ENCODE measurements at places on chromosomes 16 and 17.

DNA sequence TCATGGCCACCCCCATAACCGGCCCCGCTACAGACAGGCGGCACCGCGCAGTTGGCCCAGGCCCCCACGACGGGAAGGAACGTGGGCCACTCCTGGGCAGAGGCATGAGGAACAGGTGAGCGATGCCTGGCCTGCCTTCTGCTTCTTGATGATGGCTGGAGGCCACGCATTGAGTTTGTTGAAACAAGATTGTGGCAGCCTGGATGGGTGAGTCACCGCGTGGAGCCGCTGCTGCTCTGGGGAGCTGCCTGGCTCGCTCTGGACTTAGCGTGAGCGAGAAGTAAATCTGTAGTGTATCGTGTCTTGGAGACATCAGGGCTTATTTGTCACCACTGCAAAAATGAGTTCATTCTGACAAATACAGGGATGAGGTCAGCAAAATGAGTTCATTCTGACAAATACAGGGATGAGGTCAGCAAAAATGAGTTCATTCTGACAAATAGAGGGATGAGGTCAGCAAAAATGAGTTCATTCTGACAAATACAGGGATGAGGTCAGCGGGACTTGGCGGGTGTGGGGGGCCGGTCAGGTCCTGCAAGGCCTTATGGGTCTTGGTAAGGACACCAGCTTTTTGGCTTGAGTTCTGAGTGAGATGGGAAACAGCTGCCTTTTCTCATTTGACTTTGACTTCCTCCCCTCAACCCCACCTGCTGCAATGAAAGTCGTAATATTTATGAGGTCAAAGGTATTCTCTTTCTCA, 93.0 kb downstream of the SEC14L1 start:
- no peak for DNase-seq

DNA sequence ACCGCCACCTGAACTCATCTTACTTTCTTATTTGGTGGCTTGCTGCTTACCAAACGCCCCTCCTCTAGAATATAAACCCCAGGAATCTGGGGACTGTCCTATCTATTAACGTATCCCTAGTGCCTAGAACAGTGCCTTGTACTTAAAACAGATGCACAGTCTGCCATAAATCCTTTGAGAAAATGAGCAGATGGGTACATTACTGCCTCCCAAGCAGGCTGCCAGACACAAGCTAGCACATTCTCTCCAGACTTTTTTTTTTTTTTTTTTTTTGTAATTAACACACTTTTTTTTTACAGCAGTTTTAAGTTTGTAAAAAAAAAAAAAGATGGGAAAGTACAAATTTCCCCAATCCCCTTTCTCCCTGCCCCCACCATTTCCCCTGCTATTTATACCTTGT, 57.3 kb upstream of the RPL38 start:
- no peak for DNase-seq

DNA sequence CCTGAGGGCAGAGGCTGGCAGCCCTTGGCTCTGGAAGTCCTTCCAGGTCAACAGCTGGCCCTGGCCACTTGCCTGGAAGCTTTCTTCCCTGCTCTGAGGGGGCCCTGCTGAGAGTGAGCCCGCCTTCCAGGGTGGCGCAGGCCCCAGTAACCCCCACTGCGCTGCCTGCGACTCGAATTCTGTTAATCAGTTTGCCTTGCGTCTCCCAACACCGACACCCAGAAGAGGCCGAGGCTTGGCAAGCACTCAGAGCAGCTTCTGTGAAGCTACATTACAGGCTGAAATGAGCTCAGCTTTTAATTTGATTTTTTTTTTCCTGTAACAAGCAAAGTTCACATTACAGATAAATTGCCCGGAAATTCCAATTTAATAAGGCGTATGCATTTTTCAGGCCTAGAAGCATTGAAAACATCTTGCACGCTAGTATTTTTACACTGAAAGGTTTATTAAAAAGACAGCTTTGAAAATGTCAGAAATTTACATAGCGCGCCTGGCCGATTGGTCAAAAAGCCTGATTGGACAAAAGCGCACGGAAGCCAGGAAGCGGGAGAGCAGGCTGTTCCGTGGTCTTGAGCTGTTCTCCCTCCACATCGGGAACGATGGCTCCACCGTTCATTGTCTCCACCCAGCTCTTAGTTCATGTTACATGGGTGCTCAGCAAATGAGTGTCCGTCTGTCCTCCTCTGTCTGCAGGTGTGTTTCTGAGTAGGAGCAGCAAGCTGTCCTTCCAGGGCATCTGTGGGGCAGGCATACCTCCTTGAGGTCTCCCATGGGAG, 65.5 kb upstream of the HSBP1 start:
- no peak for DNase-seq

GRCh38 chr16:24087891-24088410, 168.2 kb upstream of the CACNG3 start:
- no peak for DNase-seq

DNA sequence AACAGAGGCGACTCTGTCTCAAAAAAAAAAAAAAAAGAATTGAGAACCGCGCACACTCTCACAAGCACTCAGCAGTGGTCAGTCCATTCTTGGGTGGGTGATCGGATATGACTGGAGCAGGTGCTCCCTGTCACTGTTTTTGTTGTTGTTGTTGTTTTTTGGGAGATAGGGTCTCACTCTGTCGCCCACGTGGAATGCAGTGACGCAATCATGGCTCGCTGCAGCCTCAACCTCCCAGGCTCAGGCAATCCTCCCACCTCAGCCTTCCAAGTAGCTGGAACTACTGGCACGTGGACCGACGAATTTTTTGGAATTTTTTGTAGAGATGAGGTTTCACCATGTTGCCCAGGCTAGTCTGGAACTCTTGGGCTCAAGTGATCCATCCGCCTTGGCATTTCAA, 30.0 kb downstream of the RAB11FIP3 start:
- DNase-seq, result no peak

GRCh38 chr17:12928736-12929135, 89.1 kb downstream of the ELAC2 start:
- no peak for DNase-seq

GRCh38 chr16:86018487-86018886, 119.5 kb downstream of the IRF8 start:
- no peak for DNase-seq

GRCh38 chr16:84897911-84898377, 78.2 kb downstream of the CRISPLD2 start:
- DNase-seq, result no peak

- no peak for DNase-seq
These were observed 1390.7 kb downstream of the CDH8 start for GRCh38 chr16:60645541-60645940.

DNA sequence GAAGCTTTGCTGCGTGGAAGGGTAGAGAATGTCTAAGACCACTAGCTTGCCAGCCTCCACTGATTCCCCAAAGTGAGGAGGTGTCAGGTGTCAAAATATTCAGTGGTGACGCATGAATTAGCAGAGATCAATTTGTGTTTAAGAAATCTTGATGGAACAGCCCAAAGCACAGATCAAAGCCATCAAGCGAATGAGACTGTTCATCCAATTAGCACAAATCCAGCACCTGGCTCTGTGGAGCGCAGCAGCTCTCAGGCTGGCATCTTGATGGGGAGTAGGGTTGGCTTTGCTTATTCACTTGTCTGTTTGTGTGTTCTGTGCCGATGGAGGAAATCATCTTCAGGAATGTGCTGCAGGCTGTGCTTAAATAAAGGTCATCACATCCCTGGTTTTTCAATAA, 456.8 kb upstream of the CCL2 start:
- DNase-seq, result no peak

GRCh38 chr17:39543664-39544063, 64.1 kb downstream of the NEUROD2 start:
- no peak for DNase-seq

GRCh38 chr17:81552244-81553017, at the start of gene FAAP100:
TSS of gene FAAP100 (minus strand) at chr17:81552353. CDS start at chr17:81552330, 23 bp downstream.
- peak; percentile 70 for DNase-seq

DNA sequence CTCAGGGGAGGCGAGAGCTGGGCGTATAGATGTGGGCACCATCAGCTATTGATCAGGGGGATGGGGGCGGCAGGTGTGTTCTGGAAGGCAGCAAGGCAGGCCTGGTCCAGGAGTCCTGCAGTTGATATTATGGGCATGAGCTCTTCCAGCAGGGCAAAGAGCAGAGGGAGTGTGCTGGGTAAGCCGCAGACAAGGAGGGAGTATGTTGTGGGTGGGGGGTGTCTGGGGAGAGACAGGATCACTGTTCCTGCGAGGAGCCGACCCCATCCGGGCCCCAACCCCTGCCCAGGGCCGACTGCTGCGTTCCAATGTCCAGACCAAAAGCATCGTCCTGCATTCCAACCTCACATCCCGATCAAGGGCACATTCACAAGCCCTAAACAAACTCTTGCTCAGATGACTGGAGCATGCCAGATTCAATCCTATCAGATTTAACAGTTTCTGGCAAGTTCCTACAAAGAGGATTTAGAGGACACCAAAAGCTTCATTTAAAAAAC, 9.2 kb downstream of the MXRA7 start:
- DNase-seq, result no peak

GRCh38 chr16:29926711-29927052, 656 bp upstream of the KCTD13 start:
- no peak for DNase-seq

DNA sequence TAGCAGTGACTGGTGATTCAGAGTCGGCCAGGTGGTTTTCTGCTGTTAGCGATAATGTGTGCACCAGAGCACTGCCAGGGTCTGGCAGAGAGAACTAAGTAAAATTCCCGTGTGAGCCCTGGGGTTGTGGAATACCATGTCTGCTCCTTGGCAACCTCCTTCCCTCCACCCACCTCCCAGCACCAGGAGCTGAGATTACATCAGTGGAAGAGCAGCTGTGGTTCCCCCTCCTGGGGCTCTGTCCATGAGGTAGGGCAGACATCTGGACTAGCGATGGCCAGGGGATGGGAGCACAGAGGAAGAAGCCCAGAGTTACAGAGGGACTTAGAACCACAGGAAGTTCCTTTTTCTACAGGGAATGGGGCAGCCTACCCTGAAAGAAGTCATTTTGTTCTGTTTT, 15.8 kb downstream of the CLEC10A start:
- no peak for DNase-seq

- DNase-seq, result no peak
These were observed 181.2 kb upstream of the AXIN2 start for GRCh38 chr17:65742403-65743307.

GRCh38 chr17:43155666-43156065, 15.3 kb upstream of the NBR1 start:
- no peak for DNase-seq

- DNase-seq, result no peak
These were observed 30.7 kb downstream of the GPRC5B start for GRCh38 chr16:19853742-19854542.

- DNase-seq, result no peak
These were observed 13.5 kb downstream of the RGS11 start for GRCh38 chr16:262121-262745.

- peak; percentile 33 for DNase-seq
These were observed 8.1 kb upstream of the FLYWCH2 start for GRCh38 chr16:2874912-2875362.

DNA sequence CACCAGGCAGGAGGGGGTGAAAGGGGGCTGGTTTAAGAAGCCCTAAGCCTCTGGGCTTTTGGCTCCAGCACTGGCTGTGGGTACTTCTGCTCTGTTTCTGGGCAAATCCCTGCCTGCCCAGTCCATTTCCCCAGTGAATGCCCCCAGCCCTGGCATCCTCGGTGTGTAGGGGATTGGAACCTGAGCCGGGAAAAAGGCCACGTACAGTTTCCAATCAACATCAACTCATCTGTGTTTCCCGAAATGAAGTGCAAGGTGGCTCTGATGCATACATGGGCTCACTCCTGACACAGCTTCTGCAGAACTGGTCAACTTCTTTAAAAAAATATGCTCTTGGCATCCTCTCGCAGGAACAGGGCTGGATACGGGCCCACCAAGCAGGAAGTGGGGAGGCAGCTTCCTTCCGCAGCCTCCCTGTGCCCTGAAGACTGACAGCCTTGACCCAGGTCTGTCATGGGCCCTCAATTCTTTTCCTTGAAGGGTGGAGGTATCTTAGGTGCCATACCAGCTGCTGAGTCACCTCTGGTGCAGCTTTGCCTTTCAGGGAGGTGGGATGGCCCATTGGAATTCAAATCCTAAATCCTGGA, 73.3 kb downstream of the N4BP1 start:
- no peak for DNase-seq

DNA sequence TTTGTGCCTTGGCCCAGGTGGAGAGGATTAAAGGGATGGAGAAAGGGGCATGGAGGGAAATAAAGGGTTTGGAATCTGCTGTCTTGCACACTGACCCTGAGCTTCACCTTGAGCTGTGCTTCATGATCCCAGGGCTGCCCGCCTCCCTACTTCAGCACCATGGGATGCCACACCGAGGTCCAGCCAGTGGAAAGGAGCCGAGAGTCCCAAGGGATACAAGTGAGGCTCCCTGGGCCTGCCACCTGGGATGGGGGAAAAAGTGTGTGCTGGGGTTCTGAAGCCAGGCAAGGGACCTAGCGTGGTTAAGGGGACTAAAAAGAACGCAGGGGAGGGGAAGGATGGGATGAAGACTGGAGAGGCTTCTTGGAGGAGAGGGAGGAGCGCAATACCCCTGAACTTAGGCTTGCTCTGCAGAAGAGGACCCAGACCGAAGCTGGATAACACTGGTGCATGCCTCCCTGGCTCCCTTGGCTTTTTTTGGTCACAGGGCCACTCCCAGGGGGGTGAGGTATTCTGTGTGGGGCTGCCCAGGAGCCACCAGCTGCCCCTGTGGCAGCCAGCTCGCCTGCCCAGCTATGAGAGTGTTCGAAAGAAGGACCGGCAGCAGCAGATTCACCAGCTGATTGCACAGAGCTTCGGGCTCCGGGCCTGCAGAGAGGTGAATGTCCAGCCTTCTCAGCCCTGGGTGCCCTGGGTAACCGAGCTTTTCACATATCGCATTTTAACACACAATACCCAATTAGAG, 7.2 kb downstream of the MRPL27 start:
- no peak for DNase-seq

DNA sequence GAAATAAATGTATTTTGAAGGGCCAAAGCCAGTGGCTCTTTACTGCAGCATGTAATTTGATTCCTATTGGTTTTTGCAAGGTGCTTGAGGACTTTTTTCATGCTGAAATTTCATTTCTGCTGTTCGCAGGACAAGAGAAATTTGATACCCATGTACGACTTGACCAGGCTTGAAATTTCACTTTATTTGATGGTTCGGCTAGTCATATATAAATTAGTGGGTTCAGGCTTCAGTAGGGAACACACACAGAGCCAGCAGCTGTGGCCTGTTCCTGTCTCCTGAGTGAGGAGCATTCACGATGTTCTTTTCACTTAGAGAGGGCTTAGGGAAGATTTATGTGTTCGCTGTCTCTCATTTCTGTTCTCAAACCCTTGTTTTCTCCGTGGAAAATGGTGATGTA, 258.4 kb upstream of the CACNG5 start:
- no peak for DNase-seq

DNA sequence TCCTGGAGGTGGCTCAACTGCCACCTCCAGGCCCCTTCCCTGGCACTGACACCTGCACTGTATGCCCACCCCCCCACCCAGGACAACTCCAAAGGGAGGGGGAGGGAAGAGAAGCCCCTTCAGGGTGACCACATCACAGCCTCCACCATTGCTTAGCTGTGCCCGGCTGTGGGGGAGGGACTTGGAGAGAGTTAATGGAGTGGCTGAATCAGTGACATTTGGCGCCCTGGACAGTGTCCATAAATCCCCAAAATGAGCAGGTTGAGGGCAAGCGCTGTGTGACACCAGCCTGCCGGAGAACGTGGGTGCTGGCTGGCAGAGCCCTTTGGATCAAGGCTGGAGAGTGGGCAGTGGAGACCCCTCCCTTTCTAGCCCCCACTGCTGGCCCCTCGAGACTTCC, 883 bp downstream of the USH1G start:
- DNase-seq, result no peak

GRCh38 chr16:58442547-58442946, 50.3 kb downstream of the GINS3 start:
- DNase-seq, result no peak

- no peak for DNase-seq
These were observed 250.1 kb upstream of the CDH5 start for GRCh38 chr16:66116163-66117002.
